NCI-H774 (cell line): ENCODE measurements at places on chromosomes 6 and 20.

DNA sequence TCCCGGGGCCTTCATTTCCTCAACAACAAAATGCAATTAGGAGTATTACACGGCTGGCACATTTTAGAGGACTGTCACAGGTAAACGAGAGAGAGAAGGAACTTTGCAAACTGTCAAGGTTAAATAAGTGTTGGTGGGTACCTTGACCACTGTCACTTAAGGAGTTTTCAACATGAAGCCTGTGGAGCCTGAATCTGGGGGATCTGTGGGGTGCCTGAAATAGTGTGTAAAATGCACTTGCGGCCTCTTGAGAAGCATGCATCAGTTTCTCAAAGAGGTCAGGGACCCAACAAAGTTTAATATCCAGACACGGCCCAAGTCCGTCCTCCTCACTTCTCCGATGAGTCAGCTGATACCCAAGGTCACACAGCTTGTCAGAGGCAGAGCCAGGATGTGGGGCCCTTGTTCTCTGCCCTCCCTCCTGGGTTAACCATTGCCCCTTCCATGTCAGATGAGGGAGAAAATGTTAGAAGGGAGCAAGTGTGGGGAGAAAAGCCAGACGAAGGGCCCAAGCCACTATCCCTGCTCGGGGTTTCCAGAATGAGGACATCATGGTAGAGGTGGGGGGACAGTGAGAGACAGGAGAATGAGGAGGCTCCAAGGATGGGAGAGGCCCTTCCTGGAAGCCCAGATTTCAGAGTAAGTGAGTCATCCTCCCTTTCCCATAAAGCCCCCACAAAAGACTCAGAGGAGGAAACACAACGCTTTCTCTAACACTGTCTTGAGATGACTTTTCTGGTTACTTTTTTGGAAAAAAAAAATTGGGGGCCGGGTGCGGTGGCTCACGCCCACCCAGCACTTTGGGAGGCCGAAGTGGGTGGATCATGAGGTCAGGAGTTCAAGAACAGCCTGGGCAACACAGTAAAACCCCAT, 42.2 kb downstream of the C6orf132 start:
- no peak for DNase-seq

GRCh38 chr20:62289898-62290297, 12.9 kb upstream of the ADRM1 start:
- no peak for DNase-seq

GRCh38 chr6:4055420-4056041, 23.4 kb downstream of the FAM217A start:
- no peak for DNase-seq

GRCh38 chr20:2874456-2874855, 1.2 kb downstream of the PTPRA start:
- DNase-seq: no peak

- DNase-seq: no peak
Observed at GRCh38 chr20:1809611-1810510, 85.3 kb upstream of the SIRPA start.
